Uterus (tissue), 4 donors: ENCODE measurements at places on chromosomes 5 and 9. TPM values are rescaled to one million over a fixed set of nuclear protein-coding genes. Genes with fewer than 3 reads are reported as not detected.

DNA sequence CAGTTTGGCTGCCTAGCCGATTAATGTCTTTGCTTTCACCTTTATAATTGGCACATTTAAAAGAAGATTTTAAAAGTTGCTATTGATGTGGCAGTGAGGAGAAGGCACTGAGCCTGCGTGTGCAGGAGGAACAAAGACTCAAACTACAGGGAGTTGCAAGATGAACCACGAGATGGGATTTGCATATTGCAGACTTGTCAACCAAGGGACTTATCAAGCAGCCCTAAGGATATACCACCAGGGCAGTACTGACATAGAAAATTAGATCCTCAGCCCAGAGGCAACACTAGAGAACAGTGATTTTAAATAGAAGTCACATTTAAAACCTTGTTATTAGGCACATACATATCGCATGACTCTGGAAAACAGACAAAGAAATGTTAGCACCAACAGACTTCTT lies 342.6 kb downstream of the GLIS3 start:
- no peak for DNase-seq

CYLC2 gene
- not detected for total RNA-seq

FAM151B gene
- total RNA-seq, result 2.6 TPM

DNA sequence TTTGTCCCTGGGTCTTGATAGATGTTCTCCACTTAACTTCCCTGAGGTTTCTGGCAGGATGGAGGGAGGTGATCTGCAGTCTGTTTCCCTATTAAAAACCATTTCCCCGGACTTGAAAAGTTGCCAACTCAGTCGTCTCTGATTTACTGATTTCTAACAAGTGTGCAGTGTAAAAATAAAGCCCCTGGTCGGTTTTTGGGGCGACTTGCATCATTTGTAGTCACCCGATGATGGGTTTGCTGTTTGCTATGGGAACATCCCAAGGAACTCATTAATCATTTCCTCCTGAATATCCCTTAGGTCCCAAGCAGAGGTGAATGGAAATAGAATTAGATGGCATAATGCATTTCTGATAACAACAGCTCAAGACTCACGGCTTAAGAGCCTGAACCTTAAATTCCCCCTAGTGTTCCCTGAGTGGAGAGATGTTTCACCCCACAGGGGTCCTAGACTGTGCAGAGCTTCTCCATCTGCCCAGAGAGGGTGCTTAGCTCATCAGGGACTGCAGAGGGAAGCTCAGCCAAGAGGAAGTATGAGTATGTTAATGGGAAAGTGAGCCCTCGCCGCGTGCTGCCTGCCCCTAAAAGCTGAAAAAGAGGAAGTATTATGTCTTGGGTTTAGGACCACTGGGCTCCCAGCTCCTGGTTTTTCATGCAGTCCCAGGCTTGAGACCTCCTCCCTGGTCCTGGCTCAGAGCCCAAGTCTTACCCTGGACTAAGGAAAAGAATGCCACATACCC lies 115.1 kb upstream of the DAP start:
- no peak for DNase-seq

CREBRF gene
- 31.8 TPM for total RNA-seq

CBY3 gene
- total RNA-seq, result not detected

SHISAL2B gene
- total RNA-seq, result not detected

DNA sequence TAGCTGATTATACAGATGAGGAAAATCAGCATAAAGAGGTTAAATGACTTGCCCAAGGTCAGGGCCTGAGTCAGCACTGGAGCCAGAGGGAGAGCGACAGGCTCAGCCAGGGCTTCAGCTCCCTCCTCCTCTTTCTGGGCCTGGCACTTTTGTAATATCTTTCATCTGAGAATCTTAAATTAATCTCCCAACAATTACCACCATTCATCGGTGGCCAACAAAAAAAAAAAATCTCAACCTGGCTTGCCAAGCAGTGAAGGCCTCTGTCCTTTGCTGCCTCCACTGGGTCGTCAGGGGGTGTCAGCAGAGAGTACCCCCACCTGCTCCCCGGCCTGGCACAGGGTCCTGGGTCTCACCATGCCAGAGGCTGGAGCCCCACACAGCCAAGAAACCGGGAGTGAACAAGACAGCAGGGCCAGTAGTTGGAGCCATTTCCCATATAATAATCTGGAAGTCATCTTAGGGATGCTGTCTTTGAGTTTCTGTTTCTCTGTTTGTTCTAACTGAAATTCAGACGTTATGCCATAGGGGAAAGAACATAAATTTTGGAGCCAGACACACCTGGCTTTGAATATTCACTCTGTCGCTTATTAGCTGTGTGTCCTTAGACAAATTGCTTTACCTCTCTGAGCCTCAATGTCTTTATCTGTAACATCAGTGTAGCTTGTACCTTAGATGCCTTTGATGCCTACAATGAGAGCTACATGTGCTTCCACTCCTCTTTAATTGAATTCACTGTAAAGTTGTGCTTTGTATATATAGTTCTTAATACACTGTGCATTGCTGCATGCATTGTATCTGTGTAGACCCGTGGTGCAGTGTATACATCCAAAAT lies 299.9 kb upstream of the MSX2 start:
- no peak for DNase-seq

GRCh38 chr5:2622866-2623265 lies 128.6 kb downstream of the IRX2 start:
- DNase-seq, result no peak

GRCh38 chr5:95216136-95216955 lies 68.5 kb downstream of the MCTP1 start:
- DNase-seq, result no peak

- no peak for DNase-seq
These were observed 259.4 kb upstream of the EFNA5 start for GRCh38 chr5:107930092-107930491.

PLAC8L1 gene
- total RNA-seq, result not detected

INSL6 gene
- not detected for total RNA-seq

DNA sequence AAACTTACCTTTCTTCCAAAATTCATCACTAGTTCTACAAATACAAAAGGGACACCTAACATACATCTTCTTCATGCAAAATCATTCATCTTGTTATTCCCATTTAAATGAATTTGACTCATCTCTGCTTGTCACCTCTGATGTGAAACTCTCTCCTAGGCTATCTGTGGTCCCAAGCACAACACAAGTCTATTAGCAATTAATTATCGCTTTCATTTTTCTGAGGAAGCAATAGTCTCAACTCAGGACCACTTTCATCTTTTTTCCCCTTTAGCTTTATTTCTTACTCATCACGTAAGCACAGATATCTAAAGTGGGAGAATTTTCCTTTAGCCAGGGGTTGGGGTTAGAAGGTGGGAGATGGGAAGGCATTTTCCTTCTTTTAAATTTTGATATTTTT lies 131.9 kb downstream of the ST8SIA4 start:
- no peak for DNase-seq

- DNase-seq, result no peak
These were observed 23.0 kb upstream of the FBXL7 start for GRCh38 chr5:15476977-15477376.

GRCh38 chr9:72844440-72844768 lies 108.4 kb downstream of the ALDH1A1 start:
- no peak for DNase-seq

GRCh38 chr9:4815381-4815956 lies 22.7 kb downstream of the RCL1 start:
- no peak for DNase-seq

SEMA6A gene
- 22.4 TPM for total RNA-seq

DNA sequence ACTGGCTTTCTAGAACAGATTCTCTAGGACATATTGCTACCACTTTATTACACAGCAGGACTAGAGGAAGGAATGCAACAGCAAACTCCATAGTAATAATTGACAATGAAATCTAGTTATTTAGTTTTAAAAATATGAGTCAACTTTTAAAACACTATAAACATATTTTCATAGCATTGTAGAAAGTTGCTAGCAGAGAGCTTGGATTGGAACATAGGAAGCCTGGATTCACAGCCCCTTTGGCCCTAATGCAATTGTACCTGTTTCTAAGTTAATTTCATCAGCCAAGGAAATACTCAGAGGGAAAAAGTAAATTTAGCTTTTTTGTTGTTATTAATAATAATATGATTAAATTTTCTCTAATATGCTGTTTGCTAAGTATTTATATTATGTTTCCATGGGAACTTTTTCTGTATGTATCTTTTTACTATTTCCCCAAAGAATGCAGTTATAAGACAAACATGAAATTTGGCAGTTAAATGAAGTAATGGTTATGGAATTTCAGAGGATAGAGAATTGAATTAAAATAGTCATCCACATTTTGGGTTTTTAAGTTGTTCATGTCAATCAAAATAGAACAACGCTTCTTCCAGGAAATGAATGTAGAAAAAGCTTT lies 45.6 kb downstream of the VCAN start:
- DNase-seq, result no peak

- DNase-seq, result no peak
These were observed 11.6 kb downstream of the CEL start for GRCh38 chr9:133073086-133074014.

- no peak for DNase-seq
These were observed 38.0 kb downstream of the ZNF622 start for GRCh38 chr5:16427587-16427986.

DNA sequence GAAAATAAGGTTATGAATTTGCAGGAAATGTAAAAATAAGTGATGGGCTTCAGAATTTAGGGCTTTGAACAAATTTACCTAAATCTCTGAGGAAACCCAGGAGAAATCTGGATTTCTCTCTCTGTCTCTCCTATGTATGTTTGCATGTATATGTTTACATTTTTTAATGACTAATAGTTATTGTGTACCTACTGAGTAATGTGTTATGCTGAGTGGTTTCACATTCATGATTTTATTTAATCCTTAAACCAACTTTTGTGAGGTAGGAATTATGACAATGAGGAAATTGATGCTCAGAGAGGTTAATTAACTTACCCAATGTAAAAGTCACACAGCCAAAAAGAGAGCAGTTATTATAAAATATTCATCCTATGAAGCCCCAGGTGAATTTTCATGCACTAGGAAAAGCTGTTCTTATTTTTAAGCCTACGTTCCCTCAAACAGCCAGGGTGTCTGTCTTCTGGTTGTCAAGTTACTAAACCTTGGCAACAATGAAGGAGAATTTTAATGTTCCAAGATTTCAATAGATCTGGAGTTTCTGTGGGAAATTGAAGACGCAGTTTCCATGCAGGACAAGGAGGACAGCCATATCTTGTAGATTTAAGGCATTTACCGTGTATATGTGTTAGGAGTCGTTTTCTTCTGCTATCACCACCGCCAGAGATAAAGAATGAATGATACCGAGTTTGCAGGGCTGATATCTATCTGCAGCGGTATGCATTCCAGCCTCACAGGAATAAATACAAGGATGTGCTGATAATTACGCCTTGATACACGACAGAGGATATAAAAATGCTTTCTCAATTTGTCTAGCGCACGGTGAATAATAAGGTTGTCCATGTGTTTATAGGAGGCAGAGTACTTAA lies 484.8 kb downstream of the ZSWIM6 start:
- DNase-seq, result no peak

- no peak for DNase-seq
These were observed 921.8 kb downstream of the NR2F1-AS1 start for GRCh38 chr5:92659246-92659645.

DNA sequence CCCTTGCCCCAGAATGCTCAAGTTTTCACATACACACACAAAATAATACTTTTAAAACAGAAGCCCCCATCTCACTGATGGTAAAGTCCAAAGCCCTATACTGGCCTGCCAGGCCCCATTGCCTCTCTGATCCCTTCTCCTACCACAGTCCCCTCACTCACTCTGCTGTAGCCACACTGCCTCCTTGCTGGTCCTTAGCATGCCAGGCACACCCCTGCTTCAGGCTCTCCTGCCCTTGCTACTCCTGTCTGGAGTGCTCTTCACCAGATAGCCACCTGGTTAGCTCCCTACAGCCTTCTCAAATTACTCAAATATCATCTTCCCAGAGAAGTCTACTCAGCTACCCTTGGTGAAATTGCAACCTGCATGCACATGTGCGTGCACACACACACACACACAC lies 177.5 kb downstream of the C5orf15 start:
- DNase-seq, result no peak

DNA sequence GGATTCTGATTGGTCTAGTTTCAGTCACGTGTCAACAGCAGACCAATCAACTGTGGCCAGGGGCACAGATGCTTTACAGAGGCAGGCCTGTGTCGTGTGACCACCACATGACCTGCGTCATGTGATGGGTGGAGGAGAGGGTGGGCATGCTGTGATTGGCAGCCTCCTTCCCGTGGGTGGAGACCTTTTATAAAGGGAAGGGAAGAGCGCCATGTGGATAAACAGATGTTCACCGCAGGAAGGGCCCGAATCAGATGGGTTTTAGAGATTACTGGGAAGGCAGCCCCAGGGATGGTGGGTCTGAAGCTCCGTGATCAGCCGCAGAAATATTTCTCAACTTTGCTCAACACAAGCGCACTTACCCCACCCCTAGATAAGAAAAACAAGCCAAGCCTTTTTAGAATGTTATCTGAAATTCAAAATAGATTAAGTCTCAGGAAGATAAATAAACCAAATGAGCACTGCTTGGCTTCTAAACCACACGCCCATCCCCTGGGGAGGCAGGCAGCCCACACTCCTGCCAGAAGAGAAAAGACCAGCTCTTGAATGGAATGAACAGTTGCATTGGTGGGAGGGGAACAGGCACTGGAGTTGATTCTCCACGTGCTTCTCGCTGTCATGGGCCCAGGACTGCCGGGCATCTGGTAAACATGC lies 43.6 kb downstream of the ROPN1L start:
- DNase-seq, result no peak

DNA sequence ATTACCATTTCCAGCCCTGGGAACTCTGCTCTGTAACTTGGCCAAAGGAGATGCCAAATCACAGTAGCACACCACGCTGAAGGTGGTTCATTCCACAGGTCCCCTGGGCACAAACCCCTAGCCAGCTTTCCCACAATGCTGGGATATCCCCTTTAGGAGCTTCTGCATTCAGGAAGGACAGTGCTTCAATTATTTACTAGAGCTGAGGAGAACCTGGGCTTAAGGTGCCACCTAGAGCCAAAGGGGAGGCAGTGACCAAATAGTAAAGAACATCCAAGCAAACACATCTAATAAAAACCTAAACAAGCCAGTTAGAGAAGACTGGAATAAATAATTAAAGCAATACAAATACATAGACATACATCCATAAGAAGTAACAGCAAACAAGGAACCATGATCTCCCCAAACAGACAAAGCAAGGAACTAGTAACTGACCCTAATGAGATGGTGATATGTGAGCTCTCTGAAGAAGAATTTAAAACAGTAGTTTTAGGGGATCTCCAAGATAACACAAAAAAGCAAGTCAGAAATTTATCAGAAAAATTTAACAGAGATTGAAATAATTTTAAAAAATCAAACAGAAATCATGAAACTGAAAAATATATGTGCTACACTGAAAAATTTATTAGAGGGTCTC lies 14.6 kb downstream of the KIF4B start:
- DNase-seq, result no peak
